ENCODE measurements at places on chromosomes 5 and 9. TPM values are rescaled to one million over a fixed set of nuclear protein-coding genes. Genes with fewer than 3 reads are reported as not detected.

- DNase-seq: no peak
These were observed 4.5 kb downstream of the LEAP2 start for GRCh38 chr5:132877938-132878337.

DNA sequence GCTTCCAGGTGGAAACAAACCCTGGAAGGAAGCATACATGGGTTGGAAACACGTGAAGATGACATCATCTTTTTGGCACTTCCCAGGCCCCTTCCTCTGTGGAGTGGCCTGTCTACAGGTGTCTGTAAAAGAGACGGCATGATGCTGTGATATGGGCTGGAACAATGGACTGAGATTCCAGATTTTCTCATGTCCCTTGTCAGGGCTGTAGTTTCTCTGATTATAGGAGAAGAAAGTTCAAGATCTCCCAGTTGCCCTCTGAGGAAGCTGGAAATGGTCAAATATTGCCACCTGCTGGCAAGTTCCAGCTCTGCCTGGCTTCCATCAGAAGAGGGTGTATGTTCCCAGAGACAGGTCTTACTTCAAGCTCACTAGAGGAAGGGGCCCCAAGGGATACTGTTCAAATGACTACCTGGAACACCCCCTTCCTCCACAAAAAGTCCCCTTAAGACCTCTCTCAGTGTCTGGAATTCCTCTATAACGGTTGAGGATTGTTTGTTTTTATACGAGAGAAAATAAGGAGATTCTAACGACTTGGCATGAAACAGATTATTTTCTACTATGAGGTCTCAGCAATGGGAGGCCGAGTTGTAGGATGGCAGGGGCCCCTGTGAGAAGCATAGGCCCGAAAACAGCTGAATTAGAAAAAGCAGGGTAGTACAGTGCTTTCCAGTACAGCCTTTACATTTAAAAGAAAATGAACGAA is 7.3 kb upstream of the ANXA6 start:
- DNase-seq: peak; percentile 82

DNA sequence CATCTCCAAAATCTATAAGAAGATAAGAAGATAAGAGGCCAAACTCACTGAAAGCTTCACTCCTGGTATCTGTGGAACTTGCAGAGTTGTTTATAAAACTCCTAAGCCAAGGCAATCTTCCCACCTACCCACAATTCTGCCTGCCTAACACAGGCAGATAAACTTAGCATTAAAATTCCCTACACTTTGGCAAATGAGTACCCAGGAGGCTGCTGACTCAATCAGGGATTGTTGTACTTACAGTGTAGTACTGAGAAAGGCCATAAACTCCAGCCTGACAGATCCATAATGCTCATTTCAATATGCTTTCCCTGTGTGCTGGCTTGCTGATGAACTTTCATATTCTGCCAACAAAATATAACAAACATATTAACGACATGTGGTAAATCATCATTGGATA is 725.2 kb downstream of the BRINP1 start:
- no peak for DNase-seq

DNA sequence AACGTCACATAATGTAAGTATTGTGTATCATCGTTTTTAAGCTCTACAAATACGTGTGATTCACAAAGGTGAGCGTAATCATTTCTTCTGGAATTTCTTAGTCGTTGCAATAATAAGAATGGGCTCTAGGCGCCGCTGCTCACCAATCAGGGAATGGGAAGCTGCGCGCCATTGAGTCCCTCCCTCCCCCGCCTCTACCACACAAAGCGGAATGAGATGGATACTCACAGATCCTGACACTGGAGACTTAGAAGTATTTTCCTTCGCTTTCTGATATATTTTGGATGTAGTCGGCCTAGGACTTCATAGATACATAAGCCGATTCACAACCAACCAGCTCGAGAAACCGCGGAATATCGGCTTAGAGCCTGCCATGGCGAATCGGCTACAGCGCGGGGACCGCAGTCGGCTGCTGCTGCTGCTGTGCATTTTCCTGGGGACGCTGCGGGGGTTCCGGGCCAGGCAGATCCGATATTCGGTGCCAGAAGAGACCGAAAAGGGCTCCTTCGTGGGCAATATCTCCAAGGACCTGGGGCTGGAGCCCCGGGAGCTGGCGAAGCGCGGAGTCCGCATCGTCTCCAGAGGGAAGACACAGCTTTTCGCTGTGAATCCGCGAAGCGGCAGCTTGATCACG is at the start of gene PCDHGA11:
TSS of gene PCDHGA11 (plus strand) at position 197 of the 634 bp plus-strand sequence. CDS start at position 374, 177 bp downstream.
- no peak for DNase-seq

- DNase-seq: peak; percentile 64
These were observed 32.6 kb downstream of the FNBP1 start for GRCh38 chr9:130010151-130010988.

DNA sequence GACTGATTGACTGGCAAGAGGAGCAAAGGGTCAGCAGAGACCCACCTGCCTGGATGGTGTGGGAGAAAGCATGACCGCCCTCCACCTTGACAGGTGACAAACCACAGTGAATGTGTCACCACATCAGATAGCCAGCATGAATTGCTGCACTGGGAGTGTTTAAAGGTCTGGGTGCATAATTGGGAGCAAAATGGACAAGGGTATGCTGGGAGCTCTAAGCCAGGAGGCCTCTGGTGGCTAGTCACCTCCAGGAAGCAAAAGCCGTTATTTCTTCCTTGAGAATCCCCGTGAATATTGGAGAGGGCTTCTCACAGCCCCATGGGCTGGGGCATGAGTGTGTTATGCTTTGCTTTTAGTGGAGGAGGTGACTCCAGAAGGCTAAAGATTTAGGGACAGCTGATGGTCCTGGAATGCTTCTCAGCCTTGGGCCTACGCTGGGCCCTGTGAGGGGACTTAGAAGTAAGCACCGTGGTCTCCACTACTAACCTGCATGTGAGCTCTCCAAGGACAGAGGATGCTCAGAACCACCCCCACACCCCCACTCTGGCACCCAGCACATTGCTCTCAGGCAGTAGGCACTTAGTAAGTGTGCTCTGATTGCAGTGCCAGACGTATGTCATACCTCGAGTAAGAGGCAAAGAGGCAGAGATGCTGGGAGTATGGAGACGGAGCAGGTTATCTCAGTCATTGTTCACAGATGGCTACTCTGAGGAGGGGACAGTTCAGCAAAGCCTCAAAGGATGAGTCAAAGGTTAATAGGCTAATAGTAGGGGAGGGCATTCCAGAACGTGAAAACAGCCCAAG is 9.1 kb upstream of the IRF1 start:
- no peak for DNase-seq

DNA sequence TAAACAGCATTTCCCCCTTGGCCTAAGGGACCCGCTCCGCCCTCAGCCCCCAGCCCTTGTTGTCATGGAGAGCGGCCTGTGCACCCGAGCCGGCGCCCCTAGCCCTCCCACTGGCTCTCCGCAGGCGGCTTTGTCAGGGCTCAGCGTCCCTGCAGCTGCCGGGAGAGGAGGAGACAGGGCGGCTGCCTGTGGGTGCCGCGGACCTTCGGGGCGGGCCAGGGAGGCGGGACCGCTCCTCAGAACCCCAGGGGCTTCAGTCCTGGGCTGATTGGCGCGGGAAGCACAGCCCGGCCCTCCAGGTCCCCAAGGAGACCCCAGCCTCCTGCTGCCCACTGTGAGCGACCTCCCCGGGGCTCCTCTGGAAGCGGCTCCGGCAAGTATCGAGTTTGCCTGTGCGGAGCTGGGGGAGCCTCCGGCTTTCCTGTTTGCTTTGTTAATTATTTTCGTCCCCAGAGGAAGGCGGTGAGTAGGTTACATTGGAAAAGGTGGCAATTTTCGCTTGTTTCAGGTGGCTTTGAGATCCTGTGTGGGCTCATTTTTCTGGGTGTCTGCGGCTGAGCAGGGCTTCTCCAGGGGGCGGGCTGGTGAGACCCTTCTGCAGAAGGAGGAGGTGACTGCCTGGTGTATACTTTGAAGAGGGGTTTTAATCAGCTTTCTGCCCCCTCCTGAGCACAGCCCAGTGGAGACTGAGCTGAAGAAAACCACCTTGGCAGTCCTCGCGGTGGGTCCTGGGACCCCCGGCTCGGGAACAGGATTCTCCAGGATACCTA is at the start of gene FGD3:
TSS of gene FGD3 (plus strand) at position 256 of the 770 bp plus-strand sequence. CDS start 28,734 bp downstream, outside the sequence.
- DNase-seq: peak; percentile 54

DNA sequence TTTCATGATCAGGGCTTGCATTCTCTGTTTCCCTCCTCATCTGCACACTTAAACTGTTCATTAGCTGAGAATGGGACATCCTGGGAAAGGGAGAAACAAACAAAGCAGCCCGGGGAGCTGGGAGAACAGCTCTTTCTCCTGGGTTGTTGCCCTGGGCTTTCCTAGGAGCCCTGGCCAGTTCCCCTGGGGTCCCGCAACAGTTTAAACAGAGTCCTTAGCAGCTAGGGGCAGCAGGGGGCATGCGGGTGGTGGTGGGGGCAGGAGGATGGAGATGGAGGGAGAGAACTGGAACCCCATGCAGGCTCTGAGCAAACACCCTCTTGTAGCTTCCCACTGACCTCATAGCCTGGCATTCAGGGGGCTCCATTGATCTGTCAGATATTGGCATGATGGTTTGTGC is 209.1 kb upstream of the TBCA start:
- no peak for DNase-seq

DNA sequence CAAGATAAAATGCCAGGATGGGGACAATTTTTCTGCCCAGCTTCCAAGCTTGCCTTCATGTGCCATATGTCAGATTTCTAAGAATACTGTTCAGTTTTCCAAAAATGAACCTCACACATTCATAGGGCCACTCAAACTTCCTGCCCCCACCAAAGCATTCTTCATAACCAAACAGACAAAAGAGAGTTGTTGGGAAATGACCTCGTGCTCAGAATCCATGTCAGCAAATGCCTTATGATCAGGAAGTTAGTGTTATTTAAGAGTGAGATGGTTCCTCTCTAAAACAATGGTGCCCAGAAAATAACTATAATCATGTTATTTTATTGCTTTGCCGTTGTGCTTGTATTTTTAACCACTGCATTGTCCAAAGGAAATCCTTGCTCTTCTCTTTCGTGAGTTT is 208.2 kb downstream of the ZNF608 start:
- no peak for DNase-seq

- DNase-seq: no peak
These were observed 80.3 kb downstream of the MAP1B start for GRCh38 chr5:72187388-72188075.

DNA sequence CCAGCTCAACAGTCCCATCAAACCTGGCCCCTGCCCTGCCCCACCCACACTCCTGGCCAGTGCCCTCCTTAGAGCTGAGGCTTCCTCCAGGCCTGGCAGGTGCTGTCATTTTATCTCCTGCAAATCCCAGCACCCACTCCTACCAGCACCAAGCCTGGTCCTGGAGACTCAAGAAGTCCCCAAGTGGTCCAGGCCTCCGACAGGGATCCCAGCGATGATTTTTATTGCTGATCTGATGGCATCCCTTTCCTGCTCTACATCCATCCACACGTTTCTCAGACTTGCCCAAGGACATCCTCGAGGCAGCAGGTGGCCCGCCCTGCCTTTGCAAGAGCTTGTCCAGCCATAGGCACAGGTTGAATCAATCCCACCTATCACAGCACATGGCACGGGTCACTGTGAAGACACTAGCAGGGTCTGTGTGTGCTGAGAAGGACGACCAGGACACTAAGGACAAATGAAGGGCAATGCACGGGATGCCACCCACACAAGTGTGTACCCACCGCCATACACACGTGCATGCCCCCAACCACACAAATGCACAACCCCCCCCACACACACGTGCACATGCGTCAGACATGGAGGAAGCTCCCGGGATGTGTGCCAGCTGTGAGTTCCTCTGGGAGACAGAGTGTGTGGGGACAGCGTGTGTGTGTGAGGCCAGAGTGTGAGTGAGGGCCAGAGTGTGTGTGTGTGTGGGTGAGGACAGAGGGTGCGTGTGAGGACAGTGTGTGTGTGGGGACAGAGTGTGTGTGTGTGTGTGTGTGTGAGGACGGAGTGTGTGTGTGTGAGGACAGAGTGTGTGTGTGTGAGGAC is 62.4 kb upstream of the UBAC1 start:
- DNase-seq: no peak

GRCh38 chr5:112006721-112007120 is 249.7 kb upstream of the NREP start:
- no peak for DNase-seq

- DNase-seq: no peak
These were observed 41.6 kb downstream of the GADD45G start for GRCh38 chr9:89646189-89646939.

GRCh38 chr9:122053064-122053463 is 40.0 kb downstream of the TTLL11 start:
- no peak for DNase-seq

DNA sequence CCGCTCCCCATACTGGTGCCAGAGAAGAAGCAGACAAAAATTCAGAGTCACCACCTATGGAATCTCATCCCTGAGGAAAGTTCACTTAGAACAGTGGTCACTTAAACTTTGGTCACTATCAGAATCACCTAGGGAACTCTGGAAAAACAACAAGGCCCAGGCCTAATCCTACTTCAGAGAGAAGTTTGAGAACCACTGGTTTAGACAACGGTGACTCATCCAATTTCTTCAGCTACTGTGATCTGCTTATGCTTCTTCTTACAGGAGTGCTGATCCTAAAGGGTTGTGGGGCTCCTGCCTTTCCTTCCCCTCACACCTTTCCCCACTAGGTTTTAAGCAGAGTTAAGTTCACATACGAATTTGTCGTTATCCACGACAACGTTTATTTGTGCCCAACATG is 194.7 kb upstream of the KLF4 start:
- no peak for DNase-seq

- no peak for DNase-seq
These were observed 291.3 kb upstream of the PCSK5 start for GRCh38 chr9:75599126-75599525.

DNA sequence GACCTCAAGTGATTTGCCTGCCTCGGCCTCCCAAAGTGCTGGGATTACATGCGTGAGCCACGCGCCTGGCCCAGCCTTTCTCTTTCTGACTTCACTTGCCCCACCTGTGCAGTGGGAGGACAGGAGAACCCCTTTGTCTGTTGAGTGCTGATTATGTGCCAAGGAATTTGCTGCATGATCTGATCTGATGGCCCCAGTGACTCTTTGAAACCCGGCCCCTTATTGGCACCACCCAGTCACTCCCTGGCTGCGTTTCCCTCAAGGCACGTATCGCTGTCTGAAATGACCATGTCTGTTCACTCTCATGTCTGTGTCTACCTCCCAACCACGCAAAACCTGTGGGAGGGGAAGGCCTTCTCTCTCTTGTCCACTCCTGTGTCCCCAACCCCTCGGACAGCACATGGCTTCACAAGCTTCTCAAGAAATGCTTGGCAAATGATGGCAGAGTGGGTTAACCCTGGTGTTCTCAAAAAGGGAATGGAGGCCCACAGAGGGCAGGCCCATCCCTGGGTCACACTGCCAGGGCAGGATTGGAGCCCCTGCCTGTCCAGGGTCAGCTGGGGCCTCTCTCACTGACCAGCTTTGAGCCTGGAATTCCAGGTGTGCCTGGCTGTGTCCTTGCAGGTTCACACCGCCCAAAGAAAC is 21.9 kb downstream of the NEK6 start:
- DNase-seq: no peak

GRCh38 chr5:7000310-7000709 is 287.1 kb downstream of the TENT4A start:
- DNase-seq: no peak

PHF24 gene
- total RNA-seq: not detected

PCDHA12 gene
- not detected for total RNA-seq

FOXD4L3 gene
- not detected for total RNA-seq

TLX3 gene
- total RNA-seq: not detected

FGD3 gene
- 256 TPM for total RNA-seq

QRFP gene
- not detected for total RNA-seq

MCTP1 gene
- 0.39 TPM for total RNA-seq

CDO1 gene
- 1.1 TPM for total RNA-seq

All from CD4-positive, alpha-beta memory T cell (primary cell).